Kasumi-1 (cell line): ENCODE measurements at places on chromosomes 5 and 9.

- DNase-seq: peak; percentile 75
Measured at GRCh38 chr9:38641985-38642864, 21.8 kb upstream of the ANKRD18A start.

GRCh38 chr5:10199692-10200091 is 50.0 kb downstream of the ATPSCKMT start:
- DNase-seq: no peak

- no peak for DNase-seq
Measured at GRCh38 chr5:110957934-110958333, 113.6 kb upstream of the TSLP start.

DNA sequence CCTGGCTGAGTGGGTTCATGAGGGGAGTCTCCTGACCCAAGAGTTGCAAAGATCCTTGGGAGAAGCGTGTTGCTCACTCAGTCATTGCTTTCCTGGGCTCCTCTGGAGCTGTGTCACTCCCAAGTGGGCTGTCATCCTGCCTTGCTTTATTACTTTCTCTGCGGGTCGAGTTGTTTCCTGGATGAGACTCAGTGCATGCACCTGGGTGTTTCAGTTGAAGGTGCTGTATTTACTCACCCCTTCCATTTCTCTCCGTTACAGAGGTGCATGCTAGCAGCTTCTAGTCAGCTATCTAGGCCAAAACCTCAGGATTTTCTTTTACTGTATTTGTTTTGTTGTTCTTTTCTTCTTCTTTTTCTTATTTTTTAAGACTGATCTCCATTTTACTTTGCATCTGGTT is 785.5 kb upstream of the EDIL3 start:
- DNase-seq: no peak

GRCh38 chr9:3508521-3509291 is 17.1 kb downstream of the RFX3 start:
- DNase-seq: no peak

DNA sequence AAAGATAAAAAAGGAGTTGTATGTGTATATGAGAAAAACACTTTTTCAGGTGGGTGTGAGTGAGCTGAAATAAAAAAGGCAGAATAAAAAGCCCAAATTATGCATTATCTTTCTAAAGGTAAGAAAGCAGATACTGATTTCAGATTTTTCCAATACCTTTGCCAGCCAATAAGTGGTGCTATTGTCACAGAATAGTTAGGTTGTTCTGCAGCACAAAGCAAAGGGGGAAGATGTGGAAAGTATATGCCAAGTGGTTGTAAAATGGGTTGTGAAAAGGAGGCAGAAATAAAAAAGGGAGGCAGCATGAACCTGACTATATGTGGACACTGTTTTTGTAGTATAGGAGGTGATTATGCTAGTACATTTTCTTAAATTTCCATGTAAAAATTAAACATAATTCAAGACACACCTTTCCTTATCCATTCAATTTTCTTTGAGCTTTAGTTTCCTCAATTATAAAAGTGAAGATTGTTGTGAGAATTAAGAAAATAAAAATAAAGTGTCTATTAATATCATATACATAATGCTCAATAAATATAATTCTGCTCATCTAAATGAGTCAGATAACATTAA is 106.7 kb downstream of the SMIM15 start:
- peak; percentile 89 for DNase-seq

GRCh38 chr5:179885491-179886090 is 22.1 kb downstream of the TBC1D9B start:
- no peak for DNase-seq

DNA sequence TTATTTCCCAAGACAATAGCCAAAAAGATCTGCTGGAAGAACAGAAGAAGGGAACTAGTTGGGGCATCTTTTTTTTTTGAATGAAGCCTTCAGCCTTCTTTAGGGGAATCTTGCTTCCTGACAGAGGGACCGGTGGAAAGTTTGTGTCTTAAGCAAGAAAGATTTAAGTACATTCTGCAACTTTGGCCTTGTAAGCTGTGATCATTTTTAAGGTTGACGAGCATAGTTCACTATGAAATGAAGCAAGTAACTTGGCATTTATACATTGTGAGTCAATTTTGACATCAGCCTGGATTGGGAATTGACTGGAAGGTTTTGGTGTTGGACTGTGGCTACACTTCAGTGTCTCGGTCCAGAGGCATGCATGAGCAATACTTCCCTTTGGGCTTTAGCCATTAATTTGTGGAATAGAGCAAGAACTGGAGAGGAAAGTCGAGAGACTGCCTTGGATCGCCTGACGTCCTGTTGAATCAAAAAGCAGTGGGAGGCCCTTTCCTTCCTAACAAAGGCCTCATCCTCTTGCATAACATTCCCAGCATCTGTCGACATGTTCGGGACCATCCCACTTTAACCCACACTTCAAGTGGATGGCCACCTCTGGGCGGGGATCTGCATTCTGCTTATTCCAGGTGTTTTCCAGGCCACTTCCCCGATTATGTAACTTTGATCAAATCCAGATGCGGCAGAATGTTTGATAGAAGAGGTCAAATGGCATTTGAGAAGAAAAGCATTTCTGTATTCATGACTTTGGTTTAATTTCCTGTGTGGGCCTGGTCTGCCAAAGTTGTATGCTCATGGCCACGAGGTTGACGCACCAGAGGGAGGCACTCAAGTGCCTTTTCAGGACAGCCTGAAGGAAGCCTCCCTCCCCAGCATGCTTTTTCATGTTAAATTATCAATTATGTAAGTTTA is 12.5 kb downstream of the ABL1 start:
- DNase-seq: no peak

GRCh38 chr9:9112001-9112720 is 1312.6 kb upstream of the DMAC1 start:
- DNase-seq: no peak

DNA sequence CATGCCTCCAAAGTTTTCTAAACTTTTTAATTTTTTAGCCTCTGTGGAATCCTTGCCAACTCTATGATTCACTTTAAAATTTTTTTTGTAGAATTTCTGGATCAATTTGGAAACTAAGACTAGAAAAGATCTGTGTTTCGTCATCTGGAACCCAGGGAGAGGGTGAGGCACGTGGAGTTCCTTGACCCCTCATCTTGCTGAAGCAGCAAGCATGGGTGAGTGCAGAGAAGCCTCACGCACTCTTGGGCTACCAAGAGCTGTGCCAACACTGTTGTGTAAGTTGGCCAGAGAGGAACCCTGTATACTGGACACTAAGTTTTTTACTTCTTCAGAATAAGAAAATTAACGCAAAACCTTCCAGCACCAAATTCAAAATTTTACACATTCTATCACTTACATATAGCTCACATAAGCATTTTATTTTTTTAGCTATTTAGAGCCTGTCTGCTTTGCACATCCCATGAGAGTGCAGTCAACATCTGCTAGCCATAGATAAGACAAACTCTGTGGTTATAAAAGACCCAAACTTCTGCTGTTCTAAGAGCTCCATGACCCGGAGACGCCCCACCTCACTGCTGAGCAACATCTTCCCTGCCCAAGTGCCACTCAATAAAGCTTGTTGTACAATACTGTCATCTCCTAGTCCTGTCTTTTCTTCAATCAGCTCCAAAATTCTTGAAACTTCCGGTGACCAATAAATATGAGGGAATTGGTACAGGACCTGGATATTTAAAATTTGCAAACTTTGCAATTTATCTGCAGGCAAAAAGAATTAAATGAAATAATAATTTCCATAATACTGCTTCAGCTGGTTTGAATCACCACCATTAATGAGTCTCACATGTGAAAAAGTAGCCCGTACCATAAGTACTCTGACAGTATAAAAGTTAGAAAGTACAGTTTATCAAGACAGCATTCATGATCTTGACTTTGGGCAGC is 69.7 kb upstream of the ADCY2 start:
- no peak for DNase-seq

GRCh38 chr5:102718819-102719218 is 36.3 kb upstream of the PAM start:
- DNase-seq: no peak

- DNase-seq: no peak
Measured at GRCh38 chr5:32589416-32589815, 4.1 kb downstream of the SUB1 start.

- no peak for DNase-seq
Measured at GRCh38 chr5:87361536-87362213, 51.1 kb downstream of the CCNH start.

- DNase-seq: no peak
Measured at GRCh38 chr5:161585798-161586197, 39.3 kb upstream of the GABRB2 start.
